AG20443 (cell line): ENCODE measurements at places on chromosomes 7 and 10.

DNA sequence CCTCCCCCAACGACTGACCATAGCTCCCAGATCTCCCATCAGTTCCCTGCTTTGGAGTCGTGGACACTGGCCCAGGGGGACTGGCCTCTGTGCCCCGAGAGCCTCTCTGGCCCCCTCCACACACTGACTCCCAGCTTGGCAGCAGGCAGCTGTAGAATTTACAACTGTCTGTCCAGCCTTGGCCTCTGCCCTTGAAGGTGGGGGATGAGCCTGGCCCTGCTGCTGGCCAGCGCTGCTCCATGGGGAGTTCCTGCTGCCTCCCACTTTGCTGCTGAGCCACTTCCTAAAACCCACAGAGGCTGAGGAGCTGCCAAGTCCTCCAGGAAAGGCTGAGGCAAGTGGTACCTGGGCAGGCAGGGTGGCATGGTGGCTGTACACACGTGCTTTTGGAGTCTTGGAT lies 147.1 kb downstream of the WDR11 start:
- no peak for DNase-seq

DNA sequence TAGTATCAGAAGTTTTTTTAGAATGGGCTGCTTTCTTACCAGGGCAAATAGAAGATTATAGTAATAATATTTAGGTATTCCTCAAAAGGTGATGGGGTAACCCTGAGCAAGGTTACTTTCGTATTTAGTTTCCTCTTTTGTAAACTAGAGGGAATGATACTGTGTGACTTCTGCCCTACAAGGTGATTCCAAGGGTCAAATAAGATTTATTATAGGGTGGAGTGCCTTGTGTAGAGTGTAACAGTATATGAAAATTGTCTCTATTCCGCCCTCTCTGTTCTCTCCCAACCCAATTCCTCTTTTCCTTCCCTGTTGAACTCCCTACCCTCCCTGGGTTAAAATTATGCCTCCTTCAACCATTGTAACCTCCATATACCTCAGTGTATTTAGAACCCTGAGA lies 5.3 kb downstream of the SLC35G1 start:
- no peak for DNase-seq

DNA sequence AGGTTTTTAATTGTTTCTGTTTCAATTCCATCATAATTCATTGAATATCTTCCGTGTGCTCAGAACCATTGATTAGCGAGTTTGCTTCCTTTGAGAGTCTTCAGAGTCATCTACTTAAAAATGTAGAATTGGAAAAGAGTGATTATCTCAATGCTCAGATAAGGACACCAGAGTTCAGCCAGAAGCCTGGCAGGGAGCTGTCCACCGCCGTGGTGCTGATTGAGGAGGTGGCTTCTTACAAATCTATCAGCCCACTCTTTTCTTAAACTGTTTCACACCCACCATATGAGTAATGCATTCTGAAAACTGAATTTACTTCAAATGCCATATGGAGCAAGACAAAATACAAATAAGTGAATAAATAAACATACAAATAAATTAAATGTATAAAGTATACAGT lies 79.3 kb downstream of the INSYN2A start:
- DNase-seq: peak; percentile 72

GRCh38 chr7:105759670-105760550 lies 116.5 kb downstream of the ATXN7L1 start:
- DNase-seq: peak; percentile 57

DNA sequence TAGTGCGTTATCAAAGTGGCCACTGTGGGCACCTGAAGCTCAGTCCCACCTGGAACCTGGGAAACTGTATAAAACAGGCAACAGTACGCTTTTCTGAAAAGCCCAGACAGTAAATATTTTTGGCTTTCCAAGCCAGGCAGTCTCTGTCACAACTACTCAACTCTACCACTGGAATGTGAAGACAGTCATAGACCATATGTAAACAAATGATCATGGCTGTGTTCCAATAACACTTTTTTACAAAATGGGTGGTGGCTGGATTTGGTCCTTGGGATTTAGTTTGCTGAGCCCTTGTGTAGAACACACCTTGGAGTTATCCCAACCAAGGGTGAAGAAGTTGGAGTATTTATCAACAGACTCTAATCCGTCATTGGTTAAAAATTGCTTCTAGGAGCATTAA lies 259.9 kb downstream of the SKIDA1 start:
- DNase-seq: peak; percentile 28

DNA sequence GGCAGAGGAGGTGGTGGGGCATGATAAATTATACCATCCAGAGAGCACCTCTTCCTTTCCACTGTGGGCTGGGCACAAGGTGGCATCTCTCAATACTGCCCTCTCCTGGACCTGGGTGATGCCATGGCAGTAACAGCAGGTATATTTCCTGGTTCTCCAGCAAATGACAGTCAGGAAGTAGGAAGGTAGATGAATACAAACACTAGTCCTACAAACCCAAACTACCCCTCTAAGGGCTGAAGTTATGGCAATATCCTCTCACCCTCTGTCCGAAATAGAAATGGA lies 1004.9 kb downstream of the KCNMA1 start:
- DNase-seq: no peak

GRCh38 chr10:113930482-113931057 lies 76.1 kb downstream of the NHLRC2 start:
- no peak for DNase-seq

DNA sequence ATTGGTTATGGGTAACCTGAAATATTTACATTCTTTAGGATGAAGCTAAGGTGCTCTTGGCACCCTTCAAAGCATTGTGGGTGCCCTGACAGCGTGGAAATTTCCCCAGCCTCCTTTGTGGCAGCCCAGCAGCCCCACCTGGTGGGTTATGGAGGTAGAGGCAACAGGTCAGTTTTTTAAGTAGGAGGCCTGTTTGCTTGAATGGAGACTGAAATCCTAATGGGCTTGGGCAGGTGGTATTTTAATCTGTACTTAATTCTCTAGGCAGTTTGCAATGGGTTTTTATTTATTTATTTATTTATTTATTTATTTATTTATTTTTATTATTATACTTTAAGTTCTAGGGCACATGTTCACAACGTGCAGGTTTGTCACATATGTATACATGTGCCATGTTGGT lies 139.4 kb downstream of the EPC1 start:
- DNase-seq: peak; percentile 50
